Large intestine (tissue), 12 donors: ENCODE measurements at places on chromosomes 2 and 18. TPM values are rescaled to one million over a fixed set of nuclear protein-coding genes. Genes with fewer than 3 reads are reported as not detected.

CYRIA gene
- polyA plus RNA-seq = 5.3 TPM

DNA sequence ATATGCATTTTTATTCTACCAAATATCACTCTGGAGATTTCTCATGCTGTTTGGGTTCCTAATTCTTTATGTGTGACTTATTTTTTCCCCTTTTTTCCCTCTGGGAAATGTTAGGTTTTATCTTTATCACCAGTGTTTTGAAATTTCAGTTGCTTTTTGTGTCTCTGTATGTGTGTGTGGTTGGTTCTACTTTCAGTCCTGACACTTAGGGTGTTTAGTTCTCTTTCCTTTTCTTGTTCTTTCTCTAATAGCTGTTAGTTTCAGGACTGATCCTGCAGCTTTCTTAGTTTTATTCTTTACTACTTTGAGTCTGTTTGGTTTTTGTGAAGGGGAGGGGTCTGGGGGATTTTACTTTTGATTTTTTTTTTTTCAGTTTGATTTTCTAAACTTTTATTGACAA is 23.1 kb downstream of the PPM1B start:
- DNase-seq = no peak

DNA sequence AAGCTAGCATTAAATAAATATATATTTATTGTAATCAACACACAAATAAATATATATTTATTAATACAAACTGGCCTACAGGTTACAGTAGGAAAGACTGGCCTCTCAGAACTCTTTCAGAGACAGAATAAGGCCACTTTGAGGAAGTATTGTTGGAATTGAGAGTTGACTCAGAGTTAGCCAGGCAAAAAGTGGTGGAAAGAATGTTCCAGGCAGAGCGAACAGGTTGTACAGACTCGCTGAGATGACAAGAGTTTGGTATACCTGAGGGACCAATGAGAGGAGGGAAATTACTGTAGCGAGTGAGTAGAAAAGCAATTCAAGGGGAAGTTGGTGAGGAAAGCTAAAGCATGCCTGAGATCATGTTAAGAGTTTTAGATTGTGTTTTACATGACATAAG is 19.0 kb upstream of the XDH start:
- no peak for DNase-seq

GRCh38 chr18:5518899-5519371 is 24.9 kb downstream of the EPB41L3 start:
- no peak for DNase-seq

DNA sequence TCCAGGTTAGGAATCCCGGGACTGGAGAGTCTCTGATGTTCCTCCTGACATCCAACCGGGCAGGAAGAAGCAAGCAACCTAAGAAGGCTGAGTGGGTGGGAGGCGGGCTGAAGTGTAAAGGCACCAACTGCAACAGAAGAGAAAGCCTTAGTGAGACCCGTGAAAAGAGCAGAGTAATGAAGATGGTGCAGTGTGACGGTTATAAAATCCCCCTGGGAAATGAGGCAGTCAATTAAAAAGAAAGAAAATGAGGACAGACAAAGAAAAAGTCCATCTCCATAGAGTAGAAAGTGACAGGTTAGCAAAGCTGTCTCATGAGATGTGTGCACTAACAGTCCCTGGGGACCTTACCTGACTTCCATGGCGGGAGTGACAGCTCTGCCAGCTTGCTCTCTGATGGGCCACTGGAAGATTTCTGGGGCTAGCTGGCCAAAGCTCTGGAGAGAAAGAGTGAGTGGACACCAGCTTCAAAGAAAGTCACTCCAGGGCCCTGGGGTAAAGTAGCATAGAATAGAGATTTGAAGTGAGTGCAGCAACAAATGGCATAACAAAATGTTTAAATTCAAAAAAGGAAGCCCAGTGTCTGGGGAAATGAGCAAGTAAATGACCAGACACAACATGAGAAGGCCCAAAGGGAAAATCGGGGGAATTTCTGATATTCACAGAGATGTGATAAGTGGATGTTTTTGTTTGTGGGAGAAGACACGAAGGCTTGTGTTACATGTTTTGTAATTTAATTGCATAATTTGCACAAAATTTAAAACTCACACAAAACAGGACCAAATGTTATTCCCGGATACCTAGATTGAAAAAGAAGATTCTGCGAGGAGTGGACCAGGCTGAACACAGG is 44.1 kb upstream of the IGFBP2 start:
- no peak for DNase-seq

GRCh38 chr2:126771094-126771493 is 115.1 kb downstream of the GYPC start:
- DNase-seq = no peak

SNRPD1 gene
- polyA plus RNA-seq = 86.0 TPM

SLC38A11 gene
- polyA plus RNA-seq = 15.4 TPM

MFSD2B gene
- polyA plus RNA-seq = 0.58 TPM

- no peak for DNase-seq
These were observed 19.8 kb upstream of the TAF4B start for GRCh38 chr18:26206488-26206887.

RNF125 gene
- 11.7 TPM for polyA plus RNA-seq

RFX8 gene
- 0.39 TPM for polyA plus RNA-seq

- DNase-seq = no peak
These were observed 139.9 kb downstream of the SH3RF3 start for GRCh38 chr2:109268916-109269315.

MDH1 gene
- polyA plus RNA-seq = 200 TPM

DNA sequence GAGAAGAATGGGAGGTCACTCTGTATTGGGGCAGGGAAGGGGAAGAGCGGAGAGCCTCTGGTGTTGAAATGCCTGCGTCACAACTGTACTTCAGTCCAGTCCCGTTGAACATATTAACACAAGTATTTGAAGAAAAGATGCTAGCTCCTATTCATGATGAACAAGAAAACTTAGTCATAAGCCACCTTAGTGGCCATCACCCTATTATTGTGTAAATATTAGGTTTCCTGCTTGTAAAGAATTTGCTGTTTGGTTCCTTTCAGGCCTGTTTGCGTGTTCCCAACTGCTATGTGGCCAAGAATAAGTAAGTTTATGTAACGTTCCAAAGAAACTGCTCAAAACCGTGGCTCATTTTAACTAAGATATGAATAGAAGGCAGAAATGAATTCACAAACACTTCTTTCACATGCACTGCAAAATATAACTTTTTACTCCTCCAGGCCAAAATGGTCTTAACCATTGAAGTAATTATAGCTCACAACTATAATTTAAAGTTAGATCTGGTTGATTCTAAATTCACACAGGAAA is 204.3 kb downstream of the ZNF385B start:
- no peak for DNase-seq

DNA sequence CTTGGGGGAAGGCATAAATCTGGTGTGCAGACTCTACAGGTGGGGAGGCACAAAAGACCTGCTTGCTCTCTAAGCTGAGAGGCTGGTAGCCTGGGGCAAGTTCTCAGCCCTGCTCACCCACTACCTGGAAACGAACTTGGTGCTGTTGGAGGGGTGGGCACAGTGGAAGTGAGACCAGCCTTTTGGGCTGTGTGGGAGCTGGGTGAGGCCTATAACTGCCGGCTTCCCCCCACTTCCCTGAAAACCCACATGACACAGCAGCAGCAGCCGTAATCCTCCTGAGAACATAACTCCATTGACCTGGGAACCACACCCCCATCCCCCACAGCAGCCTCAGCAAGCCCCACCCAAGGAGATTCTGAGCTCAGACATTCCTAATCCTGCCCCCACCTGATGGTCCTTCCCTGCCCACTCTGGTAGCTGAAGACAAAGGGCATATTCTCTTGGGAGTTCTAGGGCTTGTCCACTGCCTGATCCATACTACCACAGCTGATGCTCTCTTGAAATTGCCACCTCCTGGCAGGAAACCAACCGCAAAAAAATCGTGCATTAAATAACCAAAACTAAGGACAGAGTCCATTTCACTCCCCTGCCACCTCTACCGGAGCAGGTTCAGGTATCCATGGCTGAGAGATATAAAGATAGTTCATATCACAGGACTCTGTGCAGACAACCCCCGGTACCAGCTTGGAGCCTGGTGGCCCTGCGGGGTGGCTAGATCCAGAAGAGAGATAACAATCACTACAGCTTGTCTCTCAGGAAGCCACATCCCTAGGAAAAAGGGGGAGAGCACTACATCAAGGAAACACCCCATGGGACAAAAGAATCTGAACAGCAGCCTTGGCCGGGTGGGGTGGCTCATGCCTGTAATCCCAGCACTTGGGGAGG is 178.1 kb downstream of the NDUFA10 start:
- no peak for DNase-seq

CXCR4 gene
- polyA plus RNA-seq = 17.8 TPM

DNA sequence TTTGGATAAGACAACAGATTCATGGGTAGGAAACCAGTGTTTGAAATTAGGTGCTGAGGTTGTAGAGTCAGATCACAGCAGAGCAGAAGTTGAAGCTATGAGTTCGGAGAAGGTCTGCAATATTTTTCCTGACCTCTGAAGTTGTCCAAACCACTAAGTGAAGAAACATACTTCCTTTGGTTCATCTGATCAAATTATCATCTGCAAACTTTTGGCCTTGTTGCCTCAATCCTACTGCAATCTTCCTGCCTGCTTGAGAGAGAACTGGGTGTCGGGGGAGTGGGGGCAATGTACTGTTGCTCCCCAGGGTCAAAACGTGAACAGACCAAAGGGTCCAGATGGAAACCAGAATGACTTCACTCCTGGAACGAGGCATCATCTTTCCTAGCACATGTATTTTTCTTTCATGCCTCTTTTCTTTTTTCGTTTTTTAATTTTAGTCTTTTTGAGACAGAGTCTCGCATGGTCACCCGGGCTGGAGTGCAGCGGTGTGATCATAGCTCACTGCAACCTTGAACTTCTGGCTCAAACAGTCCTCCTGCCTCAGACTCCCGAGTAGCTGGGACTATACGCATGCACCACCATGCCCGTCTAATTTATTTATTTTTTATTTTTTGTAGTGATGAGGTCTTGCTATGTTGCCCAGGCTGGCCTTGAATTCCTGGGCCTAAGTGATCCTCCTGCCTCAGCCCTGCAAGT is 42.7 kb downstream of the RAB31 start:
- no peak for DNase-seq

DNA sequence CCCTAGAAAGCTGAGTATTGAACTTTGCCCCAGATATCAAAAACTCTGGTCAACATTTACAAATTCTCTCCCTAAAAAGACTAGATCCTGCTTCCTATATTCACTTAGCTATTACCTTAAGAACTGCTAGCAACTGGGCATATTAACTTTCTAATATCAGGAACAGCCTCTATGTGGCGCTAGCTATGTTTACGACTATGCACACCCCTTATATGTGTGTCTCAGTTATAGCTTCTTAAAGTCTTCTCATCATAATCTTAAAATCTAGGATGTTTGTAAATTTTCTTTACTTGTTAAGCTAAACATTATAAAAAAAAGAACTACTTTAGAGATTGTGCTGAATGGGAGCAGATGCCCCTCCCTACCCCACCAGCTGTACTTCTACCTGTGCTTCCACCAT is 1.7 kb upstream of the STAMBP start:
- DNase-seq = no peak

PCARE gene
- 0.01 TPM for polyA plus RNA-seq

NDC80 gene
- 11.8 TPM for polyA plus RNA-seq

C2orf72 gene
- polyA plus RNA-seq = 42.0 TPM

DNA sequence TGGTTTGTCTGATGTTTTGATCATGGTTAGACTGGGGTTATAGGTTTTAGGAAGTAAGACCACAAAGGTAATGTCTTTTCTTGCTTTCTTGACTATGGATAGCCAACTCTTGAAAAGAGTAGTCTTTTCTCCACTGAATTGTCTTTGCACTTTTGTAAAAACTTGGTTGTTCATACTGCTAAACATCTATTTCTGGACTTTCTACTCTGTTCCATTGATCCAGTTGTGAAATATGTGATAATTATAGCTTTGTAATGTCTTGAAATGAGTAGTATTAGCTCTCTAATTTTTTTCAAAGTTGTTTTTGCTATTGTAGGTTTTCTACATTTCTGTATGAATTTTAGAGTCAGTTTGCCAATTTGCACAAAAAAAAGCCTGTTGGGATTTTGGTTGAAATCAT is 13.1 kb upstream of the UGT1A9 start:
- DNase-seq = no peak

DNA sequence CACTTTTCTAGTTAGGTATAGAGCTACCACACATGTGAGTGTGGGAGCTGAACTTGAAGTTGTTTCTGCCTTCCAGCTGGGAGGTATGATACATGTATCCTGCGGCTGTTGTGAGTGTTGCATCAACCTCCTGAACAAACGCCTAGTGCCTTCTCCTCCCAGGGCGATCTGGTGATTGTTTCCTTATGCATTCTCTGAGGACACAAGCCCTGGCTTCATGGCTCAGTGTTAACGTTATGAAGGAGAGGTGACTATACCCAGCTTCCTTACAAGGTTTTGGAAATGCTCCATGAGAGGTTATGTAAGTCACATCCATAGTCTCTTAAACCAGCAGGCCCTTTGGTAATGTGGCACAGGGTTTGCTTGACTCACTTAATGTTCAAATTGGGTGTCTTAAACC is 64.9 kb downstream of the SPRED2 start:
- no peak for DNase-seq

DYTN gene
- not detected for polyA plus RNA-seq

DNA sequence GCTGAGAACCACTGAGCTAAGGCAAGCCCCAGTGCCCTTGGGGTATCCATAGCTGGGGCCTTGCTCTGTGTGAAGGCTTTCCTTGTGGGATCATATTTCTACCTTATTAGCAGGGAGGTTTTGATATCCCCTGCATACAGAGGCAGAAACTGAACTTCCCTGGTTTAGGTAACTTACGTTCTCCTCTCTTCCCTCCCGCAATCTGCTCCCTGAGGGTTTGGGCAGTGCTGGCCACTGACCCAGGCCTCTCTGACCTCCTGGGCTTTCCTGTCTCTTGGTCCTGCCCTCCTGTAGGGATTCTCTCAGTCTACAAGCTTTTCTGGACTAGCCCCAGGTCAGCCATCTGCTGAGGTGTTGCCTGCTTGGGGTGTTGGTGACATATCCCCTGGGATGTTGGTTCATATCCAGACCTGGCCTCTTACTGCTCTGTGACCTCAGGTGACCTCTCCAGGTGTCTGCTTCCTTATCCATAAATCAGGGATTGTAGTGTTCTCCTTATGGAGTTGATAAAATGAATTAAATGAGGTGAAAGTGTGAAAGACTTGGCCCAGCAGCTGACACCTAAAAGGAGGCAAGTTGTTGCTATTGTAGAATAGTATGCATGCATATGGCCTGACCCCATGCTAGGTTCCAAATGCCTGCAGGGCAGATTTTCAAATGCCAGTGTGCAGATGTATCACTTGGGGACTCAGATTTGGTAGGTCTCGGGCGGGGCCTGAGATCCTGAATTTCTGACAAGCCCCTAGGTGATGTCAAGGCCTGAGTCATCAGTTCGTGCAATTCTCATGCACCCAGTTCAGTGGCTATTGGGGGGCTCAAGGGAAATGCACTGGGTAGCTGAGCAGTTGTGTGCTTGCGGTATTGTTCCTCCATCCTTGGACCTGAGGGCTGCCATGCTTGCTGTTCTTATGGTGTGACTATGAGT is 106.6 kb downstream of the FHOD3 start:
- DNase-seq = no peak

DNA sequence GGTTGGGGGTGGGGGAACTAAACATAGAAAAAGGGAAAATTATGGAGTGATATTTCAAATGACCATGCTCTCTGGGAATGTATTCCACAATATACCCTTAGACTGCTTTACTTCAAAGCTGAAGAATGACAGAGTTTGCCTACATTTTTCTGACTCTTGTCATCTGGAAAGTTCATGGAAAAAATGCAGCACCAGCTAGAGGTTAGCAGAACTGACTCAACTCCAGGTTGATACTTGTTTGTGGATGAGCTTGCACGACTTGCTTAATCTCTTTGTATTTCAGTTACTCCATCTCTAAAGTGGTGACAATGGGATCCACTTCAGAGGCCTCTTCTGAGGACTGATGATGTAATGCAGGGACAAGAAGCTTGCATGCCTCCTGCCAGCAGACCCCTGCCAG is 824.0 kb upstream of the ID2 start:
- no peak for DNase-seq
